ENCODE measurements at places on chromosomes 11 and 22.

GRCh38 chr22:25110846-25111578, 88.6 kb upstream of the CRYBB3 start:
- peak; percentile 22 for DNase-seq

DNA sequence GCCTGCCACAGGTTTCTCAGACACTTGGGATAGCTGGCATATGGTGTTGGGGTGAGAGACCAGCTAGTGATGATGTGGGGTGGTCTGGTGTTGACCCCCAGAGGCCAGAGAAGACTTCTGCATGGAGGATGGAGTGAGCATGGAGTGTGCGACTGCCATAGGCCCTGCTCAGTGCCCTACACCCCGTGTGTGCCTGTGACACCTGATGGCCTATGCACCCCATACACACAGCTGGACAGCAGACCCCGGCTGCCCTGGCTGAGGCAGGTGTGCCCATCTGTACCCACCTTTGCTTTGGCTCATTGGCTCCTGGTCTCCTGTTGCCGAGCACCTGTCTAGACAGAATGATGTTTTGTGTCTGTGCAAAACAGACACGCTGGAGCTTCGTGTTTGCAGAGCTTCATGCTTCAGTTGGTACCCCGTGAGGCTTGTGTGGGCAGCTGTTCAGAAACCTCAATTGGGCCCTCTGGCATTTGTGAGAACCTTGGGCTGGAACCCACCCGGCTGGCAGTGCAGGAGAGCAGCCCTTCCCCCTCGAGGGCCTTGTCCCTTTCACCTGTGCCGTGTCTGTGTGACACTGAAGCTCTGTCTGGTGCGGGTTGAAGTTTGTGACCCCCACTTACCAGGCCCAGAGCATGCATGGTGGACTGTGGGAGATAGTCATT, 27.6 kb downstream of the BCR start:
- no peak for DNase-seq

GRCh38 chr11:77669848-77670511, 32.4 kb upstream of the CLNS1A start:
- DNase-seq: no peak

DNA sequence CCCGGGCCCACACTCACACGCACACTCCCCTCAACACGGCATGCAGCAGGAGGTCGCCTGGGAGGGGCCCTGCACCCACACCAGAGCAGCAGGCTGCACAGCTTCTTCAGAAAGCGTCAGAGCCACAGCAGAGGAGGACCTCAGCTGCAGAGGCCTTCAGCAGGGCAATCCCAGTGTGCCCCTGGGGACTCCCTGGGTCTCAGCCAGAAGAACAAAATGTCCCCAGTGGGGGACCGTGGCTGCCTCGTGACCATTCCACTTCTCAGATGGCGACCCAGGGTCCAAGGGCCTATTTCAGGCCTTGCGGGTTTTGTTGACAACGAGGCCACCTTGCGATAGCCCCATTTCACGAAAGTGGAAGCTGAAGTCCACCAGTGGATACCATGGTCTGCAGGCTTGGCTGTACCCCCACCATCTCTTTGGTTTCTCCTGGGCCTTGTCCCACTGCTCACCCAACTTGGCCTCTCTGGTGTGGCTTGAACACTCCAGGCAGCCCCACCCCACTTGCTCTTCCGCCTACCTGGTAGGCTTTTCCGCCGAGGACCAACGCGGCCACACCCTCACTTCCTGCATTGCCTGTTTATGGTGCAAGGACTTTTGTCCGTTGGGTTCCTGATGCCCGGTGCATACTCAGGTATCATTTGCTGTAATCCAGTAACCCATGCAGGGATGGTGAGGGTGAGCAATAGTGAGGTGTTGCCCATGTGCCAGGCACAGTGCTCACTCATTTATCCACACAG, 38.1 kb downstream of the MB start:
- DNase-seq: no peak
